ENCODE measurements at places on chromosomes 12 and 14.

DNA sequence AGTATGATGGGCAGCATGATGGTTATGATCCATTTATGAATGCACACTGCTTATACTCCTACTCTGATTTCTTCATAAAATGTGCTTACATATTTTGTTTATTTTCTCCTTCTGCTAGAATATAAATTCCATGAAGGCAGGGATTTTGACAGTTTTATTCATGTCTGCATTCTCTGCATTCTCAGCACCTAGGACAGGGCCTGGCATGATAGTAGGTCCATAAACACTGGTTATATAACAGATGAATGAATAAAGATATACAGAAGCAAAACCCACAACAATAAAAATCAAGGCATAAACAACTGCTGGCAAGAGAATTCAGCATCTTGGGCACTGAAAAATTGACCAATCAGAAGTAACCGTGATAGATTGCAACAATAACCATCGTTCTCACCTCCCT lies 115.4 kb downstream of the WIF1 start:
- no peak for DNase-seq

GRCh38 chr12:55885113-55885512 lies 42.4 kb upstream of the MMP19 start:
- no peak for DNase-seq

GRCh38 chr14:32934073-32934880 lies 4.4 kb upstream of the NPAS3 start:
- DNase-seq, result no peak

- DNase-seq, result no peak
These were observed 7.6 kb upstream of the RNF34 start for GRCh38 chr12:121392325-121392716.

DNA sequence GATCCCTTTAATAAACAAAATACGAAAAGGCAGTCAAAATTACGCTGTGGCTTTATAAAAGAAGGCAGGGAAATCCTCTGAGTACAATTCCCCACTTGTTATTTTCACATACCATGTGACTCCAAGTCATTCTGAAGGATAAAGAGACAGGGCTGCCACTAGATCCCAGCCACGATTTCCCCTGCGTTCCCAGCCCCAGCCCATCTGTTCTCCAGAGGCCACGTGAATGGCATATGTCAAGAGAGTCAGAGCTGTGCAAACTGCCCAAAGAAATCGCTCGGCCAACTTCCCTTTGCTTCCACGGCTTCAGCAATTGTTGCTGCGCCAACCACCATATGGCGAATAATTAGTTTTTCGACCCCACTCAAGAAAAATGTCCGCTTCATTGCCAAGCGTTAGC lies 161.3 kb downstream of the C12orf42 start:
- no peak for DNase-seq

- no peak for DNase-seq
These were observed 112.0 kb downstream of the TSPAN8 start for GRCh38 chr12:71045781-71046180.

DNA sequence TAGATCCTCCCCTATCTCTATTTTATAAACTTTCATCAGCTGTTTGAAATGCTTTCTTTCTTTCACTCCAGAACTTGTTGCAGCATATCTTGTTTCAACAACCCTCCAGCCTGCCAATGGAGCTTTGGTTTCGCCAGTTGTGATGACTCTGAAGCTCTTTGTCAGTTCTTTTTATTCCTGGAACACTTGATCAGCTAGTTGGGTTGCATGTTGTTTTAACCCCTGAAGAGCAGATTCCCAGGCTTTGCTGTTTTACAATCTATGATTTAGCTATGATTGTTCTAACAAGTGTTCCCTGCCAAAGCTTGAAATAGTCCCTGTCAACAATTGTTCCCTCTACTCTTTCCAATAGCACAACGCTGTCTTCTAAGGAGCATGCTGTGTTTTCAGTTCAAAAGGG lies 50.6 kb upstream of the FUT8 start:
- no peak for DNase-seq

DNA sequence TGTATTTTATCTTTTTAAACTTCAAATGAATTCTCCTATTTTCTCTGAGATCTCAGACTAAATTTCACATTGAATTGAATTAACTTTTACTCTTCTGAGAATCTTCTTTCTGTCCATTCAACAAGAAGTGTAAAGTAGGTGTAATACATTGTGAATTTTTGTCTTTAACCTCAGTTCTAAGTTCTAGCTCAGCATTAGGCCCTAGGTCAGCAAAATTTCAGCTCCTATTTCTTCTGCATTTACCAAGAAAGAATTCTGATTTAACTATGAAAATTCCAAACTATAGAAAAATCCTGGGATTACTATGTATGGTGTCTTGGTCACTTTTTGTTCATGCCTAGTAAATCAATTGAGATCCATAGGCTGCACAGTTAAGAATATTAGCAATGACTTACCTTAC lies 110.9 kb upstream of the MYF6 start:
- no peak for DNase-seq

DNA sequence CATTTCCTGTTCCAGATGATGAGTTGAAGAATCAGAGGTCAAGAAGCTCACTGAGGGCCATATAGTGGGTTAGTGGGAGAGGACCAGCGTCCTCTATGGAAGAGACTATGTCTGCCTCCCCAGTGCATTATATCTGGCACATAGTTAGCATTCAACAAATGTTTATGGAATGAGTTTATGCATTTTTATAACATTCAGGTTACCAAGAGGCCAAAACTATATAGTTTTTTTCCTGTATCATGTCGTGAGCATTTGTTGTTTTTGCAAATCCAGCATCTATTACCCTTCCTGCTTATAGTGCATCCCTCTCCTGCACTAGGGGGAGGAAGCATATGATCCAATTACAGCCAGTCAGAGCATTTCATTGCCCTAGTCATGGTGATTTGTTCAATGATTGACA lies 60.6 kb downstream of the SUDS3 start:
- no peak for DNase-seq

- no peak for DNase-seq
These were observed 4.4 kb downstream of the GPR19 start for GRCh38 chr12:12691549-12691948.

DNA sequence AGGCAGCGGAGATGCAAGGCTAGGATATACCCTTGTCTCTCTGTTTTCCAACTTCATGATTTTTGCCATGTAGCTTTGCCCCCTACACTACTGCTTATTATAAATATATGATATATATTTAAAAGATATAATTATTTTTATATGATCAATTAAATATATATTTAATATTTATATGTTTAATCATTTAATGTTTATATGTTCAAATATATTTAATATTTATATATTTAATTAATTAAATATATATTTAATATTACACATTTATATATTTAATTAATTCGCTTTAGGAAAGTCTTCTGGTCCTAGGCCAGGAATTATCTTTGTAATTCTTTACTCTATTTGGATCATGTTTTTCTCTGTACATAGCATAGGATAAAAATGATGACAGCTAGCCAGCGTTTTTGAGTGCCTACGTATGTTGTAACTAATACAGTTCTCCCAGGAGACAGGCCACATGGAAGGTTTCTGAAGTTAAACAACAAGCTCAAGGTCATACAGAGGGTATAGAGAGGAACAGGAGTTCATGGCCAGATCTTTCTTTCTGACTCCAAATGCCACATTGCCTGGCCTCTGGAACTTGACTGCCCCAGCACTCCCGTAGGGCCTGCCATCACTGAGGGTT lies 192.5 kb downstream of the KCNA5 start:
- no peak for DNase-seq

DNA sequence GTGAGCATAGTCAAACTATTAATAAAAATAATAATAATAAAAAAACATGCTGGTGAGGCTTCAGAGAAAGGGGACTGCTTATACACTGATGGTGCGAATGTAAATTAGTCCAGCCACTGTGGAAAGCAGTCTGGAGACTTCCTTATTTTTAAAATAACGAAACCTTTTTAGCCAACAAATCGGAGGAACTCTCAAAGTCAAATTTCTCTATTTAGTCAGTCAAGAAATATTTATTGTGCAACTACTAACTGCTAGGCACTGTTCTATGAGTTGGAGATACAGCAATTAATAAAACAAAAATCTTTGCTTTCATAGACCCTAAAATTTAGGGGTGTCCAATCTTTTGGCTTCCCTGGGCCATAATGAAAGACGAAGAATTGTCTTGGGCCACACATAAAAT lies 10.8 kb downstream of the TAOK3 start:
- DNase-seq, result peak; percentile 90

DNA sequence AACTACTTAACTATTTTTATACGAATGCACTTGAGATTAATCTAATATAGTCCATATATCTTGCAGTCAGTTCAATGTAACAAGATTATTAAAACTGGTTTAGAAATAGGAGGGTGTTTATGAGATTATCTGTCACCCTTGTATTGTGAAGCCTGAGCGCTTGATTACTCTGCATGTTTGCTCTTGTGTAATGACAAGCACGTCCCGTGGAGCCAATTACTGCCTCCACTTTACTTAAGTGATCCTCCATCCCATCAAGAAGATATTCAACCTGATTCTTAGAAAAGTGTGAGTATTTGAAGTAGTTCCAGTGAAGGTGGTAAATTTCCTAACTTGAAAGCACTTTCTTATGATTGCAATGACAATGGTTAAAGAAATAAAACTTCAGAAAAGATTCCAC lies 415.2 kb upstream of the GARIN6 start:
- no peak for DNase-seq

DNA sequence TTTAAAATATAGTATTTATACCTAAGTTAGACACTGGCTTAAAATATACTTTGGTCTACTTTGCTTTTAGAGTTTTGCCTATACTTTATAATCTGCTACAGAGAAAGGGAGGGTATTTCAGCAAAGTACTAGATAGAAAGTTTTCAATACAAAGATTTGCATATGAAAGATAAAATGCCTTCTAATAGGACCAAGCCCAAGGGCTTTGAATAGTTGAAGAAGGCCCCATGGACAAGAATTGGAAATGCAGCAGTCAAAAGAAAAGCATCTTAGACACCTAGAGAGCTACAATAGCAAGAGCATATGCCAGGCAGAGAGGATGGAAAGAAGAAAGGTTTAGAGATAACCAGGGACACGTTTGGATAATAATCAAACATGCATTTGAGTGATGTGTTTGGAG lies 83.1 kb upstream of the DNM1L start:
- DNase-seq, result no peak

- DNase-seq, result peak; percentile 67
These were observed at the start of gene CARMIL3 for GRCh38 chr14:24051789-24052655. Gene CARMIL3, plus strand, starts transcription at chr14:24052009. Its CDS starts 145 bp downstream, at chr14:24052154.

DNA sequence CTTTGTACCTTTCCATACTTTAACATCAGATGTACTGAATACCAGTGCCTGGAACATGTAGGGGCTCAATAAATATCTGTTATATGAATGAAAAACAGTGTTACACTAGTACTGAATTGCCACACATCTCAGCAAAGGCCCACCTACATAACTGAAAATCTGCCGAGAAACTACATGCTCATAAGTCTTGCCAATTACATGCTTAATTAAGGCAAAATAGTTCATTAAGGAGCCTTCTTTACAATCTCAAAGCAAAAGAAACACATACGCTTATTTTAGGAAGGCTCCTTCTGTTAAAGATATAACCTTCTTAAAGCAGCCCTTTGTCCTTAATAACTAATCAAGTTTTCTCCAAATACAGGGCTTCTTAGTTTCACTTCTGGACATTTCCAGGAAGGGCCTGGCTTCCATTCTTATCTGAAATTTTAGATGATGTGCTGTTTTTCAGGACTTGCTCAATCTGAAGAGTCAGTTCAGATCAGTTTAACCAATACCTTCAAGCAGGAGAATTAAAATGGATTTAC lies 11.5 kb downstream of the LIMA1 start:
- no peak for DNase-seq

DNA sequence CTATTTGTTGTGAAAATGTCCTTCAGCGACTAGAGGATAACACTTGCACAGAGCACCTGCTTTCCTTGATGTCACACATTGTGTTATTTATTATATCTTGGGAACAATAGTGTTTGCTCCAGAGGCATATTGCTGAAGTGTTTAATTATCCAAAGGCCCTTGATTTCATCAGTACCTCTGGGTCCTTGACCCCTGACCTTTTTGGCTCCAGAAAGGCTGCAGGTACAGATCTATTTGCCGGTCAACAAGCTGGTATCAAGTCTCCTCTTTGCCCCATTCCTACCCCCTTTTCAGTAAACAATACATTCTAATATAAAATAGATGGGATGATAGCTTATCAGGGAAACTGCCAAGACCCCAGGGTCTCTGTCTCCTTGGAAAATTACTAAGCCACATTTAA lies 206.8 kb downstream of the DACT1 start:
- DNase-seq, result no peak
